HFF-Myc (cell line): ENCODE measurements at places on chromosomes 6 and 20.
A peak's percentile ranks its signal among the peaks of the same experiment; 100 is the strongest.

DNA sequence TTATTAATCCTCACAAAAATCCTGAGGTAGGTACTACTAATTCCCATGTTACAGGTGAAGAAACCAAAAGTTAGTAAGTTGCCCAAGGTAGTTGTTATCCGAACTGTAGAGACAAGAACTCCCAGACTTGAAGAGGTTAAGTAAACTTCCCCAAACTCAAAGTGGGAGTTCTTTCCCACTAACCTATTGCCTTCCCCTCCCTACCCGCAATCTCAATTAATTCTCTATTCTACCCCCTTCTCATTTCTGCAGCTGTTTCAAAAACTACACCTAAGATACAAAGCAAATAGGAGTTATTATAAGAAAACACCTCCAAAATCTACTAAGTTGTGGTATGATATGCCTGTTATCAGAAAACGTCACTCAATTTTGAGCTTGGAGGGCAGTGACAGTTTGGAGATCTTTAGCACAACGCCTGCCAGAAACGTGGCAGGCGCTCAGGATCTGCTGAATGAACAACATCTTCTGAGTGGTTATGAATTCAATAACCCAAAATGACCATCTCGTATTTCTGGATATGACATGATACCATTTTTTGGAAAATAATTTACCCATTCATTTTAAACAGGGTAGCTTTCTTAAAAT lies 7.1 kb downstream of the CSNK2A1 start:
- no peak for DNase-seq

- no peak for DNase-seq
Observed at GRCh38 chr6:163008186-163008585, 280.4 kb downstream of the PACRG start.

- no peak for DNase-seq
Observed at GRCh38 chr6:117396228-117396627, 29.5 kb downstream of the ROS1 start.

- DNase-seq: no peak
Observed at GRCh38 chr6:79498842-79499241, 38.4 kb downstream of the LCA5 start.

- no peak for DNase-seq
Observed at GRCh38 chr6:129281168-129281796, 398.3 kb downstream of the LAMA2 start.

GRCh38 chr20:43913291-43914025 lies 1.2 kb upstream of the TOX2 start:
- DNase-seq: no peak

- DNase-seq: no peak
Observed at GRCh38 chr6:126753606-126754005, 364.9 kb upstream of the RSPO3 start.

DNA sequence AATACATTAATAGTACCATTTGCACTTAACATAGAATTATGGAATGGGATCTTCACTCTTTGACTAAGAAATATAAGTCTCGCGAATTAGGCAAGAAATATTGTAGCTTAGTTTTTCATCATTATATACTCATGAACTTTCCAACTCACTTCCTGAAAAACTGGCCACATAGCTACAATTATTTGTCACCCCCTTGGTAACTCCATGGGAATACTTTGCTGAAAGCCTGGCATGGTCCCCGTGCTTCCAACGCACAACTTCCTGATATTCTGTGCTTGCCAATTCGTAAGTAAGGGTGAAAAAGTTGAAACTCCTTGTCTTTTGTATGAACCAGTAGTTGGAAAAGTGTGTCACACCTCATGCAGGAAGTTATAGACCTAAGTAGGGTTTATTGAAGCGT lies 23.7 kb upstream of the HLA-DQA1 start:
- no peak for DNase-seq

DNA sequence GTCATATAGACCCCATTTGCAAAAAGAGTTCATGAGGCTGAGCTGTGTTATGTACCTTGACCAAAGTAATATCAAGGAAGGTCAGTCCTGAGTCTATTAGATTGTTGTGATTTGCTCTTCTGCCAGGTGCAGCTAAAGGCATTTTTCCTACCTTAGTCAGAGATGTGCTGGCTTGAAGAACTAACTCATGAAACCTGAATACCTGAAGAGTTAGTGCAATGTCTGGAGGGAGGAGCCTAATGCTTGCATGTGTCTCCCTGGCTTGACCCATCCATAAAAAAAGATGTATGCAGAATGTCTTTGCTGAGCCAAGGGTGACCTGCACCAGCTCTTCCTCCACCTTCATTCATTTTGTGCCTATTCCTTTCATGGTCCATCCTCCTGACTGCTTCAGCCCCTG lies 742.0 kb downstream of the KIF16B start:
- no peak for DNase-seq

- DNase-seq: peak; percentile 6
Observed at GRCh38 chr20:60921022-60921622, 330.9 kb upstream of the CDH4 start.

DNA sequence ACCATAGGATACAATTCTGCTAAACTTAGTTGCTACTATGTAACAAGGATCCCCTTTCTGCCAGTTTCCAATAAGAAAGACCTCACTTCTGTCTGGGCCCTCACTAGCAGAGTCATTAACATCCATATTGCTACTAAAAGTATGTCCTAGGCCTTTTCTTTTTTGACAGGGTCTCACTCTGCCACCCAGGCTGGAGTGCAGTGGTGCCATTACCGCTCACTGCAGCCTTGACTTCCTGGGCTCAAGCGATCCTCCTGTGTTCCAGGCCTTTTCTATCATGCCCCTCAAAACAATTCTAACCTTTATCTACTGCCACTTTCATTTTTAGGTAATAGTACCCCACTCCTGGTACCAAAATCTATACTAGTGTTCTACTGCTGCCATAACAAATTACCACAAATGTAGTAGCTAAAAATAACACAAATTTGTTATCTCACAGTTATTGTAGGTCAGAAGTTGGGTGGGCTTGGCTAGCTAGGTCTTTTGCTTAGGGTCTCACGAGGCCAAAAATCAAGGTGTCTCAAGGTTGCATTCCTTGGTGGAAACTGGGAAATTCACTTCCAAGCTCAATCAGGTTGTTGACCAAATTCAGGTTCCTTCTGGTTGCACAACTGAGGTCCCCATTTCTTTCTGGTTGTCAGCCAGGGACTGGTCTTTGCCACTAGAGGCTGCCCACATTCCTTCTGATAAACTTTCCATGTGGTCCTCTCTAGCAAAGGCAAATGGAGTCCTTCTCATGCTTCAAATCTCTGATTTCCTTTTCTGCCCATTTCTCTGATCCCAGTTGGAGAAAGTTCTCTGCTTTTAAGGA lies 3.0 kb downstream of the CSNK2A1 start:
- DNase-seq: no peak

DNA sequence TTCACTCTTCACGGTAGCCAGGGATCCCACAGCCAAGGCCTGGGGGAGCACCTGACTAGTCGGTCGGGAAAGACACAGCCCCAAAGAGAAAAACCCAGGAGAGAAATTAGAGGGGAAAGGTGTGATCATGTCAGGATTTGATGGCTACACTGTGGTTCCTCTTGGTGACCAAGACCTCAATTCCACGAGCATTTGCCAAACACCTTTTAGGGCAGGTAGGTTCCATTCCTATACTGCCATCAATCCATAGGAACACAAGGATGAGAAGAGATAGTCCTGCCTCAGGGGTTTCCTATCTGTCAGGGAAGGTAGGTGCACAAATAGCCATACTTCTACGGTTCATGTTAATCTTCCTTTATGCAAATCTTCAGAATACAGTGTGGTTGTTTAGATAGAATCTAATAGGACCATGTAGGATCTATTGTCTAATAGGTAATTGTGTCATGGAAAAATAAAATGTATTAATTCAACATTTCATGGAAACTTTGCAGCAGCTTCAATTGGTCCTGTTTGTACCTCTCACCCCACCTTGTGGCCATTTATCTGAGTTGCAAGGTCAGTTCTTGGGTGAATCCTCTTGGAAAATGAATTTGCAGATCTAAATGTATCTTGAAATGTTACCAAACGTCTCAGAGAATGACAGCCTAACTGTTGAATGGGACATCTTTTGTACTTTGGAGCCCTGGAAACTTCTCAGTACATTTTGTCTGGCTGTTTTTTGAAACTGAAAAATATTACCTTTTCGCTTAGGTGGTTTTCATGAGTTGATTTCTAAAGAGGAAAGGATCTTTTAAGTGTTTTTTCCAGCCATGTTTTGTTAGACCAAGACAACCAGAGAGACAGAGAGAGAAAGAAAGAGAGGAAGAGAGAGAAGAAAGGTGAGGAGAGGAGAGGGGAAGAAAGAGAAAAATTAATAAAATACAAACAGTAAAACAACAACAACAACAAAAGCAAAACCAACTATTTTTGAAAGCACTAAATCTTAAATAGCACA lies 33.7 kb upstream of the IYD start:
- peak; percentile 46 for DNase-seq

- DNase-seq: no peak
Observed at GRCh38 chr6:35179901-35180535, 33.7 kb upstream of the SCUBE3 start.

DNA sequence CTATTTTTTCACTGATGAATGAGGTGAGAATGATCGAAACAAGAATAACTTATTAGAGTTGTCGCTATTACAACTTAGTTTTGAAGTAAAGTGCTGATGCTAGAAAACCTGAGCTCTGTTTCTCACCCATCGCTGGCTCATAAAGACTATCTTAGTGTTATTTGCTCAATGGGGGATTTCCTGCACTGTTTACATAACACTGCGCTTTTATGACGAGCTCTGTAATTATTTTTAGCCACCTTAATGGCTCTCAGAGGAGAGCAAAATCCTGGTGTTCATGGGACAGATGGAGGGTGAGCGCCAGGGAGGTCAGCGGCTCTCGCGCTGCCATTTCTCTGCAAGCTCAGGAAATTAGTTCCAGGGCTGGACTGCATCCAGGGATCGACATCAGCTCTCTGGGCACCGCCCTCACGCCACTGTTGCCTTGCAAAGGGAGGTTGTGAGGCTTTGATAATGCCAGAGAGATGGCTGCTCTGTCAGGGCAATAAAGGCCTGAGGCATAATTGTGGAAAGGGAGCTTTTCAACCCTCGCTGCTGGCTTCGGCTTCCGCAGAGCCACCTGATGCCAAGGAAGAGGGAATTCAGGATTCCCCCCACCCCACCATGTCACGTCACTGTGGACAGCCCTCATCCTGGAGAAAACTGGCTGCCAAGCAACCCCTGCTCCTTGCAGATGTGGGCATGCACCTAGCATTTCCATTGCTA lies 72.0 kb downstream of the DACT2 start:
- DNase-seq: no peak

DNA sequence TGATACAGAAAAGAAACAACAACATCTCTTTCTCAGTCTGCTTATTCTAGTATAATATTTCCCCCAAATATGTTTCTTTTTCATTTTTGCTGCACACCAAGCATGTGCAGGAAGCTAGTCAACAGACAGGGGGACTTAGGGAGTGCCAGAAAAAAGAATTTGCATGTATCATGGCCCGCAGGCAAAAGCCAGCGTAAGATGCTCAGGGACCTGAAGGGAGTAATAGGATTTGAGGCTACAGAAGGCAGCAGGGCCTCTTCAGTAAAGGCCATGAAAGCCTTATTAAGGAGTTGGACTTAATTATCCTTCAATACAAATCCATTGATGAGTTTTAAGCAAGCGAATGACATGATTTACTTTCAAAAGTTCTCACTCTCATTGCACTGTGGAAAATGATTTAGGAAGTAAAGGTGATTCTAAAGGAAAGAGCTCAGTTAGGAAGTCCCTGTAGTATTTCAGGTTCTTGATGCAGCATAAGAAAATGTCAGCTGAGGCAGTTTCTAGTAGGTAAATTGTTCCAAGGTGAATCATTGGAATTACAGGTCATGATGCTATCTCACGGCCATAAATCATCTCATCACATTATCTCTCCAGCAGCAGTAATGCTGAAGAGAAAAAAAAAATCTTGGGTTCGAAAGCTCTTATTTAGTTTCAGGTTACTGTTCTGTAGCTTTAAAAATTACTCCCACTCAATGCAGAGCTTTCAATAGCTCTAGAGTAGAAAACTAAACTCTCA lies 94.8 kb downstream of the PTCHD4 start:
- DNase-seq: no peak

DNA sequence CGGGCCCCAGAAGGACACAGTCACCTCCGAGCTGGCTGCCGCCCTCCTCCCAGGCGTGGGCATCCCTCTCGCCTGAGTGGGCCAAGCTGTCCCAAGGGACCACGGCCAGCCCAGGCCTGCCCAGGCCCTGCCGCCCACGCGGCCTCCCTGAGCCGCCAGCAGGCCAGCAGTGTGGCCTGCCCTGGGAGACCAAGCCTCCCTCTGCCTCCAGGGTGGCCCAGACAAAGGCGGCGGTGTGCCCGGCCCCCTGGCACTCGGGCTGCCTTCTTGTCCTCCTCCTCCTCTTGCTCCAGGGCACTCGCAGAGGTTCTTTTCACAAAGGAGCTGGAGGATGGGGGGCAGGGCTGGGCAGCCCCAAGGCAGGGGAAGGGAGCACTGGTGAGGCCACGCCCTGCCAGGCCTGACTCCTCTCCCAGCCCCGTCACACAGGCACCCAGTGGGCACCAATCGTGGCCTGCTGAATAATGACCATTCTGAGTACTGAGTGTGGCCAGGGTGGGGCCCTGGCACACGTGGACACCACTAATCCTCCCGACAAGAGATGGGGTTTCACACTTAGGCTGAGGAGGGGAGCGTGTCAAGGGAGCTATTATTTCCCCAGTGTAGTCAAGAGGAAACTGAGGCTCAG lies 25.3 kb downstream of the NOL4L start:
- no peak for DNase-seq

- DNase-seq: no peak
Observed at GRCh38 chr6:26241033-26241895, 123.7 kb upstream of the BTN3A2 start.

DNA sequence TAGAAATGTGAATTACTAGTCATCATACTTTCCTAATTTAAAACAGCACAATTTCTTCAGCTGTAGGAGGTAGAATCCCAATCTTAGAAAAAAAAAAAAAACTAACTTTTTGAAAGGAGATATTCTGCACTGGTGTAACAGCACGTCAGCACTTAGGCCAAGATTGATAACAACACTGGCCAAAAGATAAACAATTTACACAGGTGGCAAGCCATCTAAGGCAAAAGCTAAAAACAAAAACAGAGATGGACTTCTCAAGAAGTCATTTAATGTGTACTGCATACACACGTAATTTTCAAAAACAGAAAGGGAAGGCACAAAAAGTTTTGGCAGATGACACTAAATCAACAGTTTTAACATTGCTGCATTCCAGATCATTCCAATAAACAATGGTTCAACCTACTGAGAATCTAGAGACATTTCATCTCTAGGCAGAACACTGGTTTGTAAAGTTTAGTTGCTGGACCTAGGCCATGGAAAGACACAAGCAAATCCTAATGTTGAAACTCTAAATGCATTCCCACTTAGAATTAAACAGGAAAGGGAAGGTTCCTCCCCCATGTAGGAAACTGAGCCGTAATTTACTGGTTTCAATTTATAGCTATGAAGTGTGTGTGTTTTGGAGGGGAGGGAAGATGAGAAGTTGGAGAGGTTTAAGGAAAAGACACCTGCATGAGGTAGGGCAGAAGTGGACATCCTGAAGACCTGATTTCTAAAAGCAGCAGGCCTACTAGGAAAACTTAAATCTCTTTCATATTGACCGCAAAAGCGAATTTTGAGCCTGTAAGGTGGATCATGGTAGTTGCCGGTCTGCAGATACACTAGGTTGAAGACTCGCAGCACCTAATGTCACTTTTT lies 1.3 kb downstream of the GCLC start:
- DNase-seq: no peak
